ENCODE measurements at places on chromosomes 4 and X.
A peak's percentile ranks its signal among the peaks of the same experiment; 100 is the strongest.

DNA sequence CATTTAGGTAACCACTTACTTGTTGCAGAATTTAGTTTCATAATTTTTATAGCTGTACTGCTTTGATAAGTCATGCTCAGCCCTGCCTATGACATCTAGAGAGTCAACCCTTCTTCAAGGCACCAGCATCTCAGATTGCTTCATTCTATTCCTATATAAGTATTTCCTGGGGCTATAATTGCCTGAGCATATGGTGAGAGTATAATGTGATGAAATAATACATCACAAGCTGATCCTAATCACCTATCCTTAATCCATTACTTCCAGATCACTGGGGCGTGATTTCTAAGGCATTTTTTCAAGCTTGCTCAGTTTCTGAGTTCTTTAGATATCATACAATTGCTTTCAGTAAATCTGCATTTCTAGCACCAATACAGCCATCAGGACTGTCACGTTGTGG, 200.0 kb upstream of the NPY2R start:
- DNase-seq = no peak

DNA sequence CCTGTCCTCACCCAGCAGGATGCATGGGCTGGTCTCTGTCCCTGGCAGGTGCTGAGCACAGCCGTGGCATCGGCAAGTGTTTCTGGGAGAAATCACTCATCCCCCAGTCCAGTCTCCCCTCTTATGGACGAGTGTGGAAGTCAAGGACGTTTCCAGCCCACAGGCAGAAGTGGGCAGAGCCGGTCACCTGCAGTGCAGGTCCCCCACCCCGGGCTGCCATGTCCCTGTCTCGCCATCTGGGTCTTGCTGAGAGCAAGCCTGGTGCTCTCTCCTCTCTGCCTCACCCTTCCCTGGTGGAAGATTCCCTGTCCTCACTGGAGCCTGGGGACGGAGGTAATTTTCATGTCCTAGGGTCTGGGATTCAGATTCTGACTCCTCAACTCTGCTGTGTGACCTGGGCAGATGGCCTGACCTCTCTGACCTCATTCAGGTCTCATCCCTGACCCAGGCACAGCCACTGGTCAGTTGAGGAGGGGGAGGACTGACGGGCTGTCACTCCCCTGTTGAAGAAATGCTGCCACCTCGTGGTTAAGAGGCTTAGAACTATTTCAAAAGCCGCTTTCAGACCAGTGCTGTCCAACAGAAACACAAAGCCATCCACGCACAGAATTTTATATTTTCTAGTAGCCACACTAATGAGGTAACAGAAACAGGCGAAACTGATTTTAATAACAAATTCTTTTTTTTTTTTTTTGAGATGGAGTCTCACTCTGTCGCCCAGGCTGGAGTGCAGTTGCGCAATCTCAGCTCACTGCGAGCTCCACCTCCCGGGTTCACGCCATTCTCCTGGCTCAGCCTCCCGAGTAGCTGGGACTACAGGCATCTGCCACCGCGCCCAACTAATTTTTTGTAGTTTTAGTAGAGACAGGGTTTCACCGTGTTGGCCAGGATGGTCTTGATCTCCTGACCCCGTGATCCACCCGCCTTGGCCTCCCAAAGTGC, 1.8 kb downstream of the CPZ start:
- peak; percentile 33 for DNase-seq

DNA sequence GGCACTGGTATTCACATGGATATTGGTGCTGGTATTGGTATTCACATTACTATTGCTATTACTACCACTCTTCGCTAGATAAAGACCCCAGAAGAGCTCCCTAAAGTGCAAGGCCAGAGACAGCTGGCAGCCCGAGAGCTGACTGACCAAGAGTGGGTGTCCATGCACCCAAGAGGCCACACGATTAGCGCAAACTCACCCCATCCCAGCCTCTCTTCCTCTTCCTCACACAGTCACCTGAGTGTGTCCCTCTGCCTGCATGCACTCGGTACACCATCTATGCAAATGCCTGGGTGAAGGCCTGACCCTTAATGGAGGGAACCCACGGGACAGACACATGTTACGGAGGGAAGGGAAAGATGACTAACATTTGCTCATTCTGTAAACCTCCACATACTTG, 86.7 kb downstream of the HAUS3 start:
- DNase-seq = no peak

GRCh38 chrX:119791437-119792231, at the start of gene RPL39:
TSS of gene RPL39 (minus strand) at chrX:119791630. CDS start at chrX:119791576, 54 bp downstream.
- DNase-seq = peak; percentile 56

GRCh38 chr4:72338060-72338459, 231.0 kb downstream of the ADAMTS3 start:
- DNase-seq = no peak

- DNase-seq = no peak
Measured at GRCh38 chr4:180827232-180828009, 1415.8 kb upstream of the TENM3 start.

DNA sequence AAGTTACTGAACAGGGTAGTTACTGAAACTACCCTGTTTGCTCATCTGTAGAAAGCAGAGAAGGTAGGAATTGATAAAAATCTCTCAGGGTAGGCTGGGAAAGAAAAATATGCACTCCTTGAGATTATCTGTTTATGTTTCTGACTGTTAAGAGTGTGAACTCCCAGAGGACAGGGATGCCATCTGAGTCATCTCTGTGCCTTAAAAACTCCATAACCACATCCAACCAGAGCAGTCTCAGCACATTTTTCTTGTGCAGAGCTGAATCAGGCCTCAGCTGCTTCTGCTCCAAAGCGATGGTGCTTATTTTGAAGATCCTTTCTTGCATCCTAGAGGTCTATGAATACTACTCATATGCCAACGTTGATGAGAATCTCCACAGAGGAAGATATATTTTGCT, 9.9 kb downstream of the CENPVL3 start:
- DNase-seq = no peak

DNA sequence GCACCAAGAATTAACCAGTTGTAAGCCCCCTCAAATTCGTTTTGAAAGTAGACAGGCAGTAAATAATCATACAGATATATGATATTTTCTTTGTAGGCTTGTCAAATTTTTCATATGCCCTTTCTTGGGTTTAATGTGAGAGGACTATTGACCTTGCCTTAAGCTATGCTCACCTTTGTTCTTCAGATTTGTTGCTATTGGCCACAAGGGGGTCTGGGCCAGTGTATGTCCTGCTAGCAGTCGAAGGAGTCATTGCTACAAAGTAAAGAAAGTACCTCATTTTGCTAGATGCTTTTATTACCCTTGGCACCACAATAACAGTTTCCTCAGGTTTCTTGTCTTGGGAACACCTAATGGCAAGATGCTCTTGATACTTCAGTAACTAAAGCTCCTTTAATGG, 51.7 kb downstream of the IGSF1 start:
- no peak for DNase-seq

DNA sequence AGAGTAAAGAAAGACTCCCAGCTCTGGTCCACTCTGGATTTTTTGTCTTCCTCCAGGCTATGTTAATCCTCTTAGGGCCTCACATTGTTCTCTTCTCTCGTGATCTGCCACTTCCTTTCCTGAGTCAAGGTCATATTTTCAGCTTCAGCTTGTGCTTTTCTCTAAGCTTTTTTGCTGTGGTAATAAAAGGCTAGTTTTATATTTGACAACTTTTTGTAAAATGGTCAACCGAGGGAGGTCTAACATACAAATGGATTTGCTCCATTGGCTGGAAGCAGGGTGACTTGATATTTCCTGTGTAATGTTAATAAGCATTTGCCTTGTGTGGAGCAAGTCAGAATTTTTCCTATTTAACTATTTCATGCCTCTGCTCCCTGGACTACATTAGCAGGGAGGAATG, 239.7 kb downstream of the RAB28 start:
- no peak for DNase-seq

GRCh38 chr4:1523907-1524636, 117.8 kb upstream of the NKX1-1 start:
- no peak for DNase-seq

GRCh38 chrX:10265775-10266174, 109.0 kb downstream of the CLCN4 start:
- no peak for DNase-seq

- DNase-seq = no peak
Measured at GRCh38 chr4:83153417-83153816, 38.9 kb upstream of the PLAC8 start.

GRCh38 chrX:45824471-45824870, 623.8 kb upstream of the DIPK2B start:
- peak; percentile 78 for DNase-seq

DNA sequence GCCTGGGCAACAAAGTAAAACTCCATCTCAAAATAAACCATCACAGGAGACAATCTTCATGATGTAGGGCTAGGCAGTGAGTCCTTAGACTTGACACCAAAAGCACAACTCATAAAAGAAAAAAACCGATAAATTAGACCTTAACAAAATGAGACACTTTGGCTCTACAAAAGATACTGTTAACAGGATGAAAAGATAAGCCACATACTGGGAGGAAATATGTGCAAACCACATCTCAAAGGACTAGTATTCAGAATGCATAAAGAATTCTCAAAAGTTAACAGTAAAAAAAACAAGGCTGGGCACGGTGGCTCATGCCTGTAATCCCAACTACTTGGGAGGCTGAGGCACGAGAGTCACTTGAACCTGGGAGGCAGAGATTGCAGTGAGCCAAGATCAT, 13.2 kb downstream of the EFHC2 start:
- DNase-seq = no peak

DNA sequence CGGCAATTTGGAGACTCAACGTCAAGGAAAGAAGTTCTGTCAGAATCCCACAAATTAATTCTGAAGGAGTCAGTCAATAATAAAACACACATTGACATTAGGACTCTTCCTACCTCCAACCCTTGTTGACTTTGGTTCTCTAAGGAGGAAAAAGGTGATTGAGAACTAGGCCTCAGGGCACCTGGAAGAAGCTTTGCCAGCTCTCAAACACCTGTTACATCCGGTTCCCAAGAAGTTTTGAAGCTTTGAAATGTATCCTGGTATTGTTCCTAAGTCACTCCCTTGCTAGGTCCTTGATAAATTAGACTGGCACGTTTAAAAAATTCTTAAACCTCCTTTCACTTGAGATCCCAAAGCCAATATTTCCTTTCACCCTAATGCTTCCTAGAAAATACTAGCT, 1.7 kb upstream of the CCDC160 start:
- DNase-seq = no peak

- DNase-seq = peak; percentile 36
Measured at GRCh38 chr4:148270630-148271029, 171.6 kb downstream of the NR3C2 start.

- DNase-seq = no peak
Measured at GRCh38 chr4:41696763-41697162, 51.8 kb downstream of the PHOX2B start.

DNA sequence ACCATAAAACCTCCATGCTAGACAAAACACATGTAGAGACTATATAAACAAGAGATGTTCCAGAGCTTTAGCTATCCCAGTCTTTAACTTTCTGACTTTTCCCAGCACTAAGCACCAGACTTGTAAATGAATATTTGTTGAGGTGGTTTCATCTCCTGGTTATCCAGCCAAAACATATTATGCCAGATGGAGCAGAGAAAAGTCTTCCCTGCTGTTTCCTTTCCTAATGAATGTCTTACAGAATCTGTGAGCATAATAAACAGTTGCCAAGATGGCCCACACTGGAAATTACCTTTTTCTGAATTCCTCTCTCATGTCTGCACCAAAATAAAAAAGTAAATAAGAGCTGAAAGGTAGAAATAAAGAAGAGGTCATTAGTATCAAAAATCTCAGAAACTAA, 159.2 kb downstream of the TECRL start:
- DNase-seq = no peak

- no peak for DNase-seq
Measured at GRCh38 chrX:141175786-141176185, 1.1 kb downstream of the LDOC1 start.

DNA sequence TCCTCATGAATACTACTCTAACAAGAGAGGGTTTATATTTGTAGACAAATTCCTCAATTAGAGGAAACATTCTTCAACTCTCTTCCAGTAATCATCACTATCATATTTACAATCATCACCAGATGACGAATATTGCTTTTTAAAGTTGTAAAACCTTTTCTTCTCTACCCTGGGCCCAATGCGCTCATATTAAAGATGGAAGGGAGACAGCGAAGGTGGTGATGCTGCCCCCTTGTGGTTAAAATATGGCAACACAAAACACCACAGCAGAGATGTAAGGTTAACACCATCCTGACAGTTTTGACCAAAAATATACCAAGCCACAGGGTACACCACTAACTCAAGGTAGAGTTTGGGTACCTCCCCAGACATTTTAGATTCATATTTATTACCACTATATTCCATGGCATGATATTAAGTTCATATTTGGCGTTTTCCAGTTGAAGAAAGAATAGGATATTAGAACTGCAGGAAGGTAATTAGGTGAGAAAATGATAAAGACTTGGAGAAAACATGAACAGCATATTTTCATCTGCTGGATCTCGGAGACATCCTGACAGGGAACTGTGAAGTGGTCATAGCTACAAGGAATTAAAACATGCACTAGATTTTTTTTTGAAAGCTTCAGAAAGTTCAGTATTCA, 72.8 kb downstream of the SLC9A7 start:
- DNase-seq = no peak

DNA sequence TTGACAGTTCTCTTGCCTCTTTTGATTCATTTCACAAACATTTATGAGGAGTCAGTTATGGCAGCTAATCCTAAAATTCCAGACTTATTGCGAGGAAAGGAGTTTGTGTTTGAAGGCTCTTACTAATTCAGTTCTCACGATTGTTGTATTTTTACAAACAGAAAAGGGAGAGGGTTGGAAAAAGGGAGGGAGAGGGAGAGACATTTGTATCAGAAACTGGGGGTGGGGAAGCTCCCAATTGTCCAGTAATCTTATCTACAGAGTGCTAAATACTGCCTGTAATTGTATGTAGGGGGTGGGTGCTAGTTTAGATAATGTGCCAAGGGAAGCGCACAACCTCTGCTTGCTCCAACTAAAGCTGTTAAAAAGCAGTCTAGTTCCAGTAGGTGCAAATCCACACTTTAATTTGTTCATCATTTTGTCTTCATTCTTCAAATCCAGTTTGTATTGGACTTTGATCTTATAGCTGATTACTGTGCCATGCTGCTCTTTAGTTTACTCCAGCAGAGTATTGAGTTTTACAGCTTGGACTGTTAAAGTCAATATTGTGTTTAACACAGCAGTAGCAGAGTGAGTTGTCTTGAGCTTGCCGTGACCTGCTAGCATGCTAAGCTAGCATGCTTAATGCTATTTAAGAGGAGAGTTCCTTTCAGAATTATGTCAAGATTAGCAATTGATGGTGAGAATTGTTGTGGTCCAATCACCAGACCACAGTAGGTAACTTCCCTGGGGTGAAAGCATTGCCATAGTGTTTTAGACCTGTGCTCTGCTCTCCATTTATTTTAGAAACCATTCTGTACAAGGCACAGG, 13.9 kb downstream of the FNIP2 start:
- DNase-seq = no peak

GRCh38 chrX:141176586-141177451, at the start of gene LDOC1:
TSS of gene LDOC1 (minus strand) at chrX:141177129. CDS start at chrX:141177021, 108 bp downstream.
- no peak for DNase-seq

DNA sequence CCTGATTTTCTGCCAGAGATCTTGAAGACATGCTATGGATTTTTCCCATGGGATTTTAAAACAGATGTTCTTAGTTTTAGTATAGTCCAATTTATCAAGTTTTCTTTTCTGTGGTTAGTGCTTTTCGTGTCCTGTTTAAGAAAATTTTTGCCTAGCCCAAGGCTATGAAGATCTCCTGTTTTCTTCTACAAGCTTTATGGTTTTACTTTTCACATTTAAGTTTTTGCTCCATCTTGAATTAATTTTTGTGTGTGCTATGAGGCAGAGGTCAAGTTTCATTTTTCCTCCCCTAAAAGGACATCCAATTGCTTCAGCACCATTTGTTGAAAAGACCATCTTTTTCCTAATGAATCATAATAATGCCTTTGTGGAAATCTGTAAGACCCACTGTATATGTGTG, 65.6 kb downstream of the POLR2B start:
- no peak for DNase-seq
